ENCODE measurements at places on chromosomes 3 and 15.

- DNase-seq = no peak
Observed at GRCh38 chr3:98603580-98603979, 10.2 kb upstream of the CPOX start.

- DNase-seq = no peak
Observed at GRCh38 chr15:32851572-32851971, 133.8 kb downstream of the GREM1 start.

DNA sequence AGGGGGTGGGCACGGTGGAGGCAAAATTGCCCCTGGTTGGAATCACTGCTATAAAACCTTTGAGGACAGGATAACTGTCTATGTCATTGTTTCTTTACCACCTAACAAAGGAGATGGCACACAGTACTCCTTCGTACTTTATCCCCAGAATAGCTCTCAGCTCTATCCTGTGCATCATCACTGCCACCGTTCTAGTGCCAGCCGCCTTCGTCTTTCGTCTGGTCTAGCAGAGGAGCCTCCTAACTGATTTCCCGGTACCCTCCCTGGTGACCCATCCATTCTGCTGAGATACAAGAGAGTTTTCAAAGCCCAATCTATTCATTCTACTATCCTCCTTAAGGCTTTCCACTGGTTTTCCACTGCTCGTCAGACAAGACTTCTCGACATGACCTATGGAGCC, 67.9 kb upstream of the PRICKLE2 start:
- no peak for DNase-seq

DNA sequence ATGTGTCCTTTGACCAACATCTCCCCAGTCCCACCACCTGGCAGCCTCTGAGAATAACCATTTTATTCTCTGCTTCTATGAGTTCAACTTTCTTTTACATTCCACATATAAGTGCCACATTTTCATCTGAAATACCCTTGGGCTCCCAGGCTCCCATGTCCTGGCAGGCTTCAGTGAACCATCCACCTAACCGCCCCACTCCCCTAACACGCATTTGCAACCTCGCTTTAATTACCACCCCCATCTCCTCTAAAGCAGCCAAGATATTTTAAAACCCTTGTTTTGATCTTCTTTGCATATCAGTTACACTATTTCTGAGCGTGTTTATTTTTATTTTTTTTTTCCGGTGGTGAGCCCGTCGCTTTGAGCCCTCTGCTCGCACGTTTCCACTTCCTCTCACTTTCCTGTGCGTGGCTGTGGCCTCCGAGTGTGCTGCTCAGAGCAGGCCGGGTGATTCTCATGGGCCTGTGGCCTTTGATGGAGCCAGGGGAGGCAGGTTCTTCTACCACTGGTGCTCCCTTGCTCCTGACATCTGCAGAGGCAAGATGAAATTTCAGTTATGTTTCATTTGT, 195.4 kb upstream of the LPP start:
- no peak for DNase-seq

- DNase-seq = peak; percentile 62
Observed at GRCh38 chr3:192802957-192803899, 75.9 kb upstream of the FGF12 start.

GRCh38 chr3:127342735-127343134, 54.9 kb upstream of the PRR20G start:
- no peak for DNase-seq

GRCh38 chr3:133874344-133874743, 21.3 kb downstream of the RAB6B start:
- DNase-seq = no peak

GRCh38 chr3:13644341-13645117, 95.6 kb downstream of the FBLN2 start:
- DNase-seq = no peak

DNA sequence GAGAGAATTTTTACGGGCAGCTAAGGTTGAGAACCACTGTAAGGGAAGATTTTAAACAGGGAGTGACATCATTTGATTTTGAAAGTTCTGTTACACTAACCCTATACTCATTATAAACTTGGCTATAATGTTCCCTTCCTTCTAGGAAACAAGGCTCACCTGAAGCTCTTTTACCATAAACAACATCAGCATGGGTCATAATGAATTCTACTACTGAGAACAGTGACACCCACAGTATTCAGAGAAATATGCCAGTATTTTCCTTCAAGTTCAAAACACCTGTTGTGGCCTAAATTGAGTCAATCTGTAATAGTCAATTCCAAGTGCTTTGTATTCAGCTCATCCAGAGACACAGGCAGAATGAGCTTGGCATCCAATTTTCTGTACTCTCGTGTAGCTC, 175.3 kb upstream of the STT3B start:
- no peak for DNase-seq

- peak; percentile 29 for DNase-seq
Observed at GRCh38 chr3:158532099-158532734, 38.8 kb upstream of the MLF1 start.

GRCh38 chr15:66716656-66717020, 14.6 kb downstream of the SMAD6 start:
- no peak for DNase-seq

- DNase-seq = no peak
Observed at GRCh38 chr15:34019369-34019990, 19.5 kb downstream of the AVEN start.

DNA sequence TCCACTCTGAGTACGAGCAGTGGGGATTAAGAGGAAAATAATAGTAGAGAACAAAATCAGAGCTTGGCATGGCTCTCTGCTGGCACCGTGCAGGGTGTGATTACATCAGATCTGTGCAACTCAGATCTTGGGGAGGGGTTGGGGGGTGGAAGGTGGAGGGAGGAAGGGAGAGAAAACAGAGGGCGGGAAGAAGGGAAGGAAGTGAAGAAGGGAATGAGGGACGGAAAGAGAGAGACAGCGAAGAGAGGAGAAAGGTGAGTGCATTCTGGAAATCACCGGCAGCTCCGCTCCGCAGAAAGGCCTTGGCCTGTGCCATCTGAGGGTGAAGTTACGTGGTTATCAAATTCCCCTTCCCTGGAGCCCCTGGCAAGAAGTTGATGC, 31.0 kb upstream of the ADAMTS17 start:
- no peak for DNase-seq

- DNase-seq = no peak
Observed at GRCh38 chr3:161915418-161915750, 418.8 kb downstream of the OTOL1 start.

DNA sequence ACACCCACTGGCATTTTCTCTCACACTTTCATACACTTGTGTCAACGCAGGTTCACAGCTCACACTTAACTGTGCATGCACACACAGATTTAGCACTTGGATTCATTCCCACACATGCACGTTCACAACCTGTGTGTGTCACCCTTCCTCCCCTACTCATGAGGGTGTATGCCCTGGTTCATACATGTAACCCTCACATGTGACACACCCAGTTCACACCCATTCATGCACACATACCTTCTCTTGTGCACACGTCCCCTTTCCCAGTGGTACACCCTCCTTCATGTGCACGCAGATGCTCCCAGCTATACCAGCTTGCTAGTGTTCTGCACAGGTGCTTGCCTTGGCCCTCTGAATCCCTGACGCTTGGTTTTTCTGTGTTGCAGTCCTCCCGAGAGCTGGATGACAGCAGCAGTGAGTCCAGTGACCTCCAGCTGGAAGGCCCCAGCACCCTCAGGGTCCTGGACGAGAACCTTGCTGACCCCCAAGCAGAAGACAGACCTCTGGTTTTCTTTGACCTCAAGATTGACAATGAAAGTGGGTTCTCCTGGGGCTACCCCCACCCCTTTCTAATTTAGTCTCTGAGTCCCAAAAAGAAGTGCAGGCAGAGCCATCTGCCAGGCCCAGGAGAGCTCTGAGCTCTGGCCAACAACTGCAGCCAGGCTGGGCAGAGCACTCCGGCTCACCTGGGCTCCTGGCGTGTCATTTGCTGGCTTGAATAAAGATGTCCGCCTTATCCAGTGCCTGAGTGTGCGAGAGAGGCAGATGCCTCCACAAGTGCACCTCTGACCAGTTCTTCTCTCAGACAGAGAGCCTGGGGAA, 39.5 kb downstream of the GOLGA6A start:
- DNase-seq = no peak

GRCh38 chr15:85865070-85865684, 70.5 kb upstream of the KLHL25 start:
- DNase-seq = no peak

- no peak for DNase-seq
Observed at GRCh38 chr15:50257924-50258323, 7.6 kb downstream of the HDC start.

DNA sequence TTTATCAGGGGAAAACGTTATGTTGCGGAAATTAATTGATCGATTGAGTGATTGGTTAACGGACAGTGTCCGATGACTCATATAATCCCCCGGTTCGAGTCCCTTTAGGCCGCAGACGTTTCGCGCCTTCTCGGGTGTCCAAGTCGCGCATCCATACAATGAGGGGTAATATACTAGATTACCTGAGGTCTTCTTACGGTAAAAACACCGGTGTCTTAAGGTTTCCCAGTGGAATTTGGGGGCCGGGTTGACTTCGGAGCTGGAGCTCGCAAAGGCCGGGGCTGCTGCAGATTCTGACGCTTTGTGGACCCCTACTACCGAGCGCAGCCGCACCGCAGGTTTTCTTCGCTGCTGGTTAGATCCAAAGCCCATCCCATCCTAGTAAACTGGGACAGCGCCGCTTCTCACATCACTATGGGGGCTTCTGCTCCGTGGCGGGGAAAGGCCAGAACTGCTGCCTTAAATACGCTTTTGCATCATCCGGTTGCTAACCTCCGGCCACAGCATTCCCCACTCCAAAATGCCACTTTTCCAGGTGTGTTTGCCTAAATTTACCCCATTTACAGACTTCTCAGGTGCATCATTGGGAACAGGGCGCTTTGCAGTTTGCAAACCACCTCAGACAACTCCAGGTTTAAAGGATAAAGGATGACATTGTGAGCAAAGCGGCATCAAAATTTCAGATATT, 858 bp upstream of the SACM1L start:
- peak; percentile 57 for DNase-seq

DNA sequence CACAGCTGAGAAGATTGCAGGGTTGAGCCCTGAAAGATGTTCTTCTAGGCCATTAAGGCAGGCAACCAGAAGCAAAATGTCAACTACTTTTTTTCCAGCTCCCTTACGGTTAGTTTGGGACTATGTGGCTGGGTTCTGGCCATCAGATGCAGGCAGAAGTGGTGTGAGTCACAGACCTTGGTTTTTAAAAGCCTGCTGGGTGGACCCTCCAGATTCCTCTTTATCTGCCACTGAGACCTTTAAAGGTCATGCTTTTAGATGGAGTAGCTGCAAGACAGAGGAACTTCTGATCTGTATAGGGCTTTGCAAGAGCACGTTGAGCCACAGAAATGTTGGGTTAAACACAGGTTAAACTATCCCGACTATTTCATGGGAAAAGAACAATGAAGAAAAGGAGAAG, 102.9 kb downstream of the CHST2 start:
- DNase-seq = no peak

DNA sequence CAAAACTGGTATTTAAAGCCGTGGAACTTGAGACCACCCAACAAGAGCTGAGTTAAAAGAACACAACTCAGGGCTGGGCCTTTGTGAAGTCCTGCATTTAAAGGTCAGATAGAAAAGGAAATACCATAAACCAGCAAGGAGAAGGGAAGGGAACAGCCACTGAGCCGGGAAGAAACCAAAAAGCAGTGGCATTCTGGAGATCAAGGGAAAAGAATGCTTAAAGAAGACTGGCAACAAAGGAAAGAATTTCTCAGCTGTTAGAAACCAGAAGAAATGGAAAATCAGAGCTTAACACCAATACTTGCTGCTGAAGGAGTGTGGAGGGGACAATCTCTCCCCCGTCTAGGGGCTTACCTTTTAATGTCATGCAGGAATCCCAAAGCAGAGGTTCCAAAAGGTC, 247.4 kb upstream of the CHRNA7 start:
- DNase-seq = no peak

- DNase-seq = no peak
Observed at GRCh38 chr3:100563652-100564211, 45.7 kb upstream of the ADGRG7 start.

GRCh38 chr3:41974223-41974622, 12.3 kb upstream of the ULK4 start:
- no peak for DNase-seq

- no peak for DNase-seq
Observed at GRCh38 chr3:150681057-150681456, 22.7 kb downstream of the ERICH6 start.

DNA sequence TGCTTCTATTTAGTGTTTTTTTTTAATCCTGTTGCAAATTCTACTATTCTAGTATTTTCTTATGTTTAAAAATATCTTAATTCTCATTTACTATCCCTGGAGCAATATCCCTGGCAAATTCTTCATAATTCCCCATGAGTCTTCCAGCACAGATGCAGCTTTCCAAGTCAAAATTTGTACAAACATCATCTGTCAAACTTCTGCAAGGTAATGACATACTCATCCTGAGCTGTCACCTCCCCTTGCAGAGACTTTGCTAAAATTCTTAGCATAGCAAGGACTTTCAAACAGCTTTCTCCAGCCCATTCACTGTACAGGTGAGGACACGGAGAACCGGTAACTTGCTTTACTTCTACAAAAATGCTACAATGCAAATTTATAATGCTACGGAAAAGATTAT, 28.6 kb upstream of the VGLL4 start:
- no peak for DNase-seq

GRCh38 chr15:64772488-64772887, 2.9 kb downstream of the RBPMS2 start:
- DNase-seq = no peak

- DNase-seq = no peak
Observed at GRCh38 chr3:52351762-52352368, 35.7 kb downstream of the DNAH1 start.

GRCh38 chr15:67907184-67907723, 67.4 kb upstream of the RNU6-1 start:
- DNase-seq = no peak

DNA sequence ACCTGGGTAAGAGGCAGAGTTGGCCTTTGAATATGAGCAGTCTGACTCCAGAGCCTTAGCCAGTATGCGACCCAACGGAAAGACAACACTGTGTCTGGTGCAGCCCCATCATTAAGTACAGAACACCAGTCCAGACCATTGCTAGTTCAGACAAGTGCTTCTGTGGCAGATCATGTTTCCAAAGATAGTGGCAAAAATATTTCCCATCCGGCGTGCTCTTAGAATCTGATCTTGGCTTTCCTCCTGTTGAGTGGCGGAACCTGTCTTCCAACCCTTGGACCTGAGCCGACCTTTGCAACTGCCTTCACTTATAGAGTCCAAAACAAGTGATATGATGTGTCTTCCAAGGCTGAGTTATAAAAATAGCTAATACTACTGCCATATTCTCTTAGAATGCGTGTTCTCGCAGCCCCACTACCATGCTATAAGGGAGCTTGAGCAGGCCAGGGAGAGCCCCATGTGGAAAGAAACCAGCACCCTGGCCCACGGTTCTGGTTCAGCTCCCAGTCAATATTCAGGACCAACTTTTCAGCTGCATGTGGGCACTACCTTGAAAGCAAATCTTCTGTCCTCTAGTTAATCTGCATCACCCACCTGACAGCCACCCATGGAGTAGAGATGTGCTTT, 322.4 kb upstream of the SLCO3A1 start:
- no peak for DNase-seq

- no peak for DNase-seq
Observed at GRCh38 chr15:93202405-93202804, 113.4 kb upstream of the RGMA start.
